ENCODE measurements at places on chromosomes 2 and 18.

DNA sequence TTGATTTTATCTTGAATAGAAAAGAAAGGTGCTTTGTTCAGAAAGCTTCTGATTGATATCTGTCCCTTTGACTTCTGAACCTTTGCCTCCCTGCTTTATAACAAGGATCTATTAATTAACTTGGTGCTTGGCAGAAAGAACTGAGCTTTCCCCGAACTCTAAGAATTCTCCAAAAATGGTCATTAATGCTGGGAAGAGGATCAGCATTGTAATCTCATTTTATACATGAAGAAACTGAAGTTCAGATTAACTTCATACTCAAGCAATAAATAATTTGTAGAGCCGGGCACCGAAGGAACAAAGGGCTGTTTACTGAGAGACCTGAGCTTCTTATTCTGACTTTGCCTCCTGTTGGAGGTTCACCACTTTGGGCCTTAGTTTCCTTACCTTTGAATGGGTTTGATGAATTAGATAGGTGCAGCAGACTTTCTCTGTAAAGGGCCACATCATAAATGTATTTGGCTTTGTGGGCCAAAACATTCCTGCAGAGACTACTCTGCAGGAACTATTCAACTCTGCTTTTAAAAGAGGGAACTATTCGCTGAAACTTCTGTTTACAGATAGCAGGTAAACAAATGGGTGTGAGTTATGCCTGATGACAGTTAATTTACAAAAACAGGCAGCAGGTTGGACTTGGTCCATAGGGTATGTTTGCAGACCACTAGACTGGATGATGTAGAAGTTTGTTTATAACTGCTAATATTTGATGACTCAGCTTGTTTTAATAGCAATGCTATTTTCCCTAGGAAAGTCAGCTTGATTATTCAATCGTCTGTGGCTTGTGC, 272.9 kb downstream of the TGIF1 start:
- DNase-seq, result no peak

- DNase-seq, result no peak
Measured at GRCh38 chr2:12106440-12107080, 360.1 kb downstream of the LPIN1 start.

DNA sequence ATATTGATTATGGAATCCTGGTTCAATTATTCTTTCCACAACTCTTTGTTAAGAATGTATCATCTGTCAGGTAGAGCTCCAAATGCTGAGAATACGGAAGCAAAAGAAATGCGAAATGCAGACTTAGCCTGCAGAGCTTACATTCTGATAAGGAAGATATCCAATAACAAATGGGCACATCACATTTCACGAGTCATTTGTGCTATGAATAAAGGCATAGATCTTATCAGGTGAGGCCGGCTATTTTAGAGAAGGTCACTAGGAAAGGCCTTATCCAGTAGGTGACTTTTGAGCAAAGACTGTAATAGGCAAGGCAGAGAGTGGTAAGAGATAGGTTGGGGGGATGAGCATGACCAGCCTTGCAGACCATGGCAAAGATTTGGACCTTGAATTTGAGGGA, 174.3 kb upstream of the SERPINE2 start:
- no peak for DNase-seq

DNA sequence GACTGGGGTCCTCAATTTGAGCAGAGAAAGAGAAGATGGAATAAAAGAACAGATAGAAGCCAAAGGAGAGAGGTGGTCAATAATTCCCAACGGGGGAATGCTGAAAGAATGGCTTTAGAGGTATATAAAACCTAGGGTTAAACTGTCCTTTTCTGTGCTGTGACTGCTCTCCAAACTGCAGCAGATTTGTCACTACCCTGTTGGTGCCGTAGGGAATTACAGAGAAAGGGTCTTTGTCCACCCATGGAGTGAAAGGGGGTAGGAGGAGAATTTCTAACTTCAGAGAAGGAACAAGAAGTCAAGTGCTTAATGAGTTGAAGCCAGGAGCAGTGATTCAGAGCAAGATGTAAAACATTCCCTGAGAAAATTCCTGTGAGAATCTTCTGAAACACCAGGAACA, 486.5 kb downstream of the NUP35 start:
- DNase-seq, result no peak

DNA sequence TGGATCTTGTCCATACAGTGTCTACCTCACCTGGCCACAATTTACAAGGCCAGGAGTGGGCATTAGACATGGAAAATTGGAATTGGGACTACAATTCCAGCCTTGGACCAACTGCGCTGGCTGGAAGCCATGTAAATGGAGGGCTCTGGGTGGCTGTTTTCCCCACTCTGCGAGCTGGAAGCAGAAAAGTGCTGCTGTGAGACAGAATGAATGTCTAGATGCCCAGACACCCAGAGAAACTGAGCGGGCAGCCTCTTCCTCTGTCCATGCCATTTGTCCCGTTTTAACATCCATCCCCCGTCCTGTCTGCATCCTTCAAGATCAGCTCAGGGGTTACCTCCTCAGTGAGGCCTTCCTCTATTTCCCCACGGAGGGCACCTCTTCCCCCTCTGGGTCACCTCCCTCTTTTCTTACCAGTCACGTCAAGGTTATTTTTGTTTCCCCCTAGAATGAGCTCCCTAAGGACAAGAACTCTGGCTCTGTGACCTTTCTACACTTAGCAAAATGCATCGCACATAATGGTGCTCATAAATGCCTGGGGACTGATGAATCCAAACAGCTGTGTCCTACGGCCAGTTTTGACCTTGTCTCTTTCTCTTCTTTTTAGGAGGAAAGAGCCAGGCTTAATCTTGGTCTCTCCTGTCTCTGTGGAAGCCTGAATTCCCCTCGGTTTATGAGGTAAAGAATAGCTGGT, 41.2 kb downstream of the MCFD2 start:
- DNase-seq, result no peak

Data from endothelial cell (in vitro differentiated cells).